Sigmoid colon (tissue), 7 donors: ENCODE measurements at places on chromosomes 4 and X.

DNA sequence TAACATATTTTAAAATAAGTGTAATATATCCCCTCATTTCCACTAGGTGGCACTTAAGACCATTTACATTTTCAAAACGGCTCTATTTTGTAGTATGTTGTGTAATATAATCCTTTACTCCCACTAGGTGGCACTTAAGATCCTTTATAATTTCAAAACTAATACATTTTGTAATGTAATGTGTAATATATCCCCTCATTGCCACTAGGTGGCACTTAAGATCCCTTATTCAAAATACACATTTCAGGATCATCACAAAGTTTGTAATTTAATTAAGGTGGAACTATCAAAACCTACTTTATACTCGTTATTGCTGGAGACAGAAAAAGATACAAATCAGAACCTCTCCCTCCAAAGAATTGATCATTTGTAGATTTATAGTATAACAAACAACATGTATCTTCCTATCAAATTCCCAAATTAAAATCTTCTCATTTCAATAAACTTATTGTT is 132.5 kb downstream of the ARHGAP6 start:
- no peak for DNase-seq

DNA sequence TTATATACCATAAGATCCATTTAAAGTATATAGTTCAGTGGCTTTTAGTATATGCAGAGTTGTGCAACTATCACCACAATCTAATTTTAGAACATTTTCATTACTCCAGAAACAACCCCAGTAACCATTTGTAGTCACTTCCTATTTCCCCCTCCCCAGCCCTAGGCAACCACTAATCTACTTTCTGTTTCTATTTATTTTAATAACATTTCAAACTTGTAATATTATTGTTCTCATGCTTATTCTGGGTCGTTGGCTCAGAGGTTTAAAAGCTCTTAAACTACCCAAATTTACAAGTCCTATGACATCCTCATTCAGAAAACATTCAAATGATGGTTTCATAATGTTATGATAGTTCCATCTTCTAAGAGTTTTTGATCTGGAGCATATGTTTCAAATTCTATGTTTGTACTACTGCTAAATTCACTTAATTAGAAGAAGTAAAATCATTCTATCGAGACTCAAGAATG is 18.4 kb downstream of the XIAP start:
- no peak for DNase-seq

DNA sequence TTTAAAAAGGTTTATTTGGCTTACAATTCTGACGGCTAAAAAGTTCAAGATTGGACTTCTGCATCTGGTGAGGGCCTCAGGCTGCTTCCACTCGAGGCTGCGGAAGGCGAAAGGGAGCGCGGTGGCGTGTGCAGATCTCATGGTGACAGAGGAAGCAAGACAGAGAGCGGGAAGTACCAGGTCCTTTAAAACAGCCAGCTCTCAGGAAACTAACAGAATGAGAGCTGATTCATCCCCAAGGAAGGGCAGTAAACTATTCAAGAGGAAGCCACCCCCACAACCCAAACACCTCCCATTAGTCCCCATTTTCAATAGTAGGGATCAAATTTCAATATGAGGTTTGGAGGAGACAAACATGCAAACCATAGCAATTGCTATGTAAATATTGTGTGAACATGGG is 2144.2 kb upstream of the AGA start:
- DNase-seq = no peak

DNA sequence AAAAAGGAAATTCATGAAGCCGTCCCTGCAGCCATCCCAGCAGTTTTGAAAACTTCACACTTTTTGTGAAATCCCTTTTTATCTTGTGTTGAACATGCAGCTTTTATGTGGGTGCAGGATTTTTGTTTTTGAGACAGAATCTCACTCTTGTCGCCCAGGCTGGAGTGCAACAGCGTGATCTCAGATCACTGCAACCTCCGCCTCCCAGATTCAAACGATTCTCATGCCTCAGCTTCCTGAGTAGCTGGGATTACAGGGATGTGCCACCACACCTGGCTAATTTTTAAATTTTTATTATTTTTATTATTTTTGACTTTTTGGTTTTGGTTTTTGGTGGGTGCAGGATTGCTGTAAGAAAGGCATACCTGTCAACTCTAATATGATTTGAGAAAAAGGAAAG is 8.0 kb upstream of the MSMO1 start:
- DNase-seq = no peak

DNA sequence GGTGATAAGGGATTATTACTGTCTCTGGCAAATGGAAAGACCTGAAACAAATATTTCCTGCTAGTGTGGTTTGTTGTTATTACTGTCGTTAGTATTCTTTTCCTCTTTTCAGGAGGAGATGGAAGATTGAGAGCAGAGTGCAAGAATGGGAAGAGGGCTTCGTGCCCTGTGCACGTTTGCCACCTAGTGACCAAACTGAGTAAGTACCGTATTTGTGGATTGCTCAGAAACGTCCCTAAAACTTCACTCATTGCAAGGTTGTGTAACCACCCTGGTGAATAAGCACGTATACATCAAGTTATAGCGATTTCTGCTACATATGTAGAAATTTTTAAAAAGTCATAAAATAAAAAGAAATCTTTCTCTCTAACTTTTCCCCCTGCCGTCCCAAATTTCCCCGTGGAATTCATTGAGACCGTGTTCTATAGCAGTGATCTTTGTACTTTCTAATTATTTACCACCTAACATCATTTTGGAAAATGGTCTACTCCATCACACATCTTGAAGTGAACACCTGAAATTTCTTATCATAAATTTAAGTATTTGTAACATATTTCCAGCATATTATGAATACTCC is 24.3 kb downstream of the LINC00632 start:
- DNase-seq = no peak

- DNase-seq = no peak
Observed at GRCh38 chr4:24949970-24950369, 37.1 kb upstream of the CCDC149 start.

GRCh38 chrX:13607331-13607995 is 38.1 kb downstream of the EGFL6 start:
- no peak for DNase-seq

GRCh38 chr4:171981185-171981584 is 168.0 kb downstream of the GALNTL6 start:
- DNase-seq = no peak

DNA sequence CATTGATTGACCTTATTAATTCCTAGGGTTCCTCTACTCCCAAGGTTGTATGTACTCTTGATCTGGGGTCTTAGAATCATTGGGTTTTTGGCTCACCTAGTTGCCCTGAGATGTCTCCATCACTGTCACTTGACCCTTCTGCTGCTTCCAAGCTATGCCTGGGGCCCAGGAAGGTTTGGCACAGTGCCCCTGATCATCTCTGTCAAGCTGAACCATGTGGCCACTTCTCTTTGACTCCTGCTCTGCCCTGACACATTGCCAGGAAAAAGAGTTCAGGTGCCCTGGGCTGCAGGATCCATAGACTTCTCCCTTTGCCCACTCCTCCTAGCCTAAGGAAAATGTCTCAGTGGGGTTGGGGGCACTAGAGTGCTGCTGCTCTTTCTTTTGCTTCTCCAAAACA is 3.9 kb upstream of the CHST7 start:
- DNase-seq = no peak

DNA sequence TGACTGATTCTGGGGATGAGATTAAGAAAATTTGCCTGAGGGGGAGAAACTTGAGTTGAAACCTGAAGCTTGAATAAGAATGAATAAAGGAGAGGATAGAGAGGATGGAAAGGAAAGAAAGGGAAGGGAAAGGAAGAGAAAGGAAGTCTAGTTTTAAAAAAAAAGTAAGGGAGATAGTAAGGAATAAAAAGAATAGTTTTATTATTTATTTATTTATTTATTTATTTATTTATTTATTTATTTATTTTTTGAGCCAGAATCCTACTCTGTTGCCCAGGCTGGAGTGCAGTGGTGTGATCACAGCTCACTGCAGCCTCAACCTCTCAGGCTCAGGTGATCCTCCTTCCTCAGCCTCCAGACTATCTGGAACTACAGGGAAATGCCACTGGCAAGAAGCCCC is 62.0 kb upstream of the NAF1 start:
- no peak for DNase-seq

GRCh38 chr4:78414116-78414515 is 137.5 kb upstream of the ANXA3 start:
- DNase-seq = no peak

- DNase-seq = no peak
Observed at GRCh38 chrX:141642979-141643378, 53.5 kb downstream of the SPANXA2 start.

DNA sequence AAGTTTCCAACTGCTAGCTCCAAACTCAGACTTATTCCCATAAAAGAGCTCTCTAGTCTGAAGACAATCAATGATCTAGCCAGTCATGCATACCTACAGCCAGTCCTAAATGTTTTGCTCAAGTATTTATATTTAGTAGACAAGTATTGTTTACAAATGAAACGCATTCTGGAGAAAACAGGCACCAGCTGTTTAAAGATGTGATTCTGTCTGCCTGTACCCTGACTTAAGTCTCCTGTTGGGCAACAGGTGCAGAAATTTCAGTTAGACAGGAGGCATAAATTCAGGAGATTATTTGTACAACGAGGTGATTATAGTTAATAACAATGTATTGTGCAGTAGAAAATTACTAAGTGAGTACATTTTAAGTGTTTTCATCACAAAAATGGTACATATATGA is 28.9 kb downstream of the LNX1 start:
- no peak for DNase-seq

DNA sequence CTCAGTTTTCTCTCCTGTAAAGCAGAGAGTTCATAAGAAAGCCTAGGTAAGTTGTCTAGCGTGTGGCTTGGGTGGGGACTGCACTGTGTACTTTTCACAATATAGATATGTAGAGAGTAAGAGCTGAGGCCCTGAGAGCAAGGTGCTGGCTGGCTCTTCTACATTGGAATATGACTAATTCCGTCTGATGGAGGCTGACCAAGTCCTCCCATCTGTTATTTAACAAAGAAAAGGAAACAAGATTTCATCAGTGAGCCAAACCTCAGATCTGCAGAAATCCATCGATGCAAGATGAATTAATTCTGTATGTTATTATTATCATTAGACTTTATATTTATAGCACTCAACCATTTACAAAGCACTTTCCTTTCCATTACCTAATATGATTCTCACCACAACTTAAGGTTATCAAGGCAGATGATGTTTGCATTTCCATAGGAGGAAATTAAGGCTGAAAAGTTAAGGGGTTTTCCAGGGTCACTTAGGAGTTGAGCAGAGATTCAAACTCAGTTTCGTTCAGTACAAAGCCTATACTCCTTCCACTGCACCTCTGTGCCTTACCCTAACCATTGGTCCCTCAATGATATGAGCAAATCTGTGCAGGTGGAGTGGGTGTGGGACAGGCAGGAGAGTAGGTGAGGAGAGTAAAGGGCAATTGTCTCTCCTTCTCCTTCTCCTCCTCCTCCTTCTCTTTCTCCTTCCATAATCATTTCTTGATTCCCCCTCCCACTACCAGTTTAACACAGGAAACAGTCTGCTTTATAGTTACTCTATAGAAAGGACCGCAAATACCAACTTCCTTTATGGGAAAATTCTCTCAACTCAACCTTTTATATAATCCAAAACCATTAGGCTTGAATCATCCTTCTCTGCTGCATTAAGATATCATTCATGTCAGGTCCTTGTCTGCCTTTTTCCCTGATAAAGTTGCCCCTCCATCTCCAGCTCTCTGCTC is 27.6 kb upstream of the SRD5A3 start:
- no peak for DNase-seq

DNA sequence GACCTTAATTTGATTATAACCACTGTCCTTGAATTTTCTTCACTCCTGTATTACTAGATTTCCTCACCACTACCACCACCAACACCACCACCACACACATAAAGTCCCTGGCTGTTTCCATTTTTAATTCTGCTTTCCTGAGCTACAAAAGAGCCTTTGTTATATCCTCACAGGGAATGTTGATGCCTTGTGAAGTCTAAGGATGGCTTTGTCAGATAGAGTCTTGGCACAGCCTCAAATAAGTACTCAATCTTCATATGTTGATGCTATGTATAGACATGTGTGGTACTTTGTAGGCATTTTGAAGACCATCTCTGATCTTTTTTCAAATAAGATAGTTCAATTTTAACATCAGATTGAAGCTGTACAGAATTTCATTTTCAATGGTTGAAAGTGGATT is 1016.7 kb upstream of the LCORL start:
- no peak for DNase-seq

GRCh38 chr4:148030193-148030873 is 298.4 kb downstream of the ARHGAP10 start:
- DNase-seq = no peak

GRCh38 chr4:145816091-145816490 is 122.5 kb downstream of the ZNF827 start:
- DNase-seq = no peak

GRCh38 chr4:118981171-118981838 is 92.7 kb downstream of the SYNPO2 start:
- no peak for DNase-seq

GRCh38 chr4:5460106-5460801 is 248.1 kb downstream of the EVC2 start:
- DNase-seq = no peak

- DNase-seq = no peak
Observed at GRCh38 chr4:145231906-145232700, 51.7 kb upstream of the OTUD4 start.

DNA sequence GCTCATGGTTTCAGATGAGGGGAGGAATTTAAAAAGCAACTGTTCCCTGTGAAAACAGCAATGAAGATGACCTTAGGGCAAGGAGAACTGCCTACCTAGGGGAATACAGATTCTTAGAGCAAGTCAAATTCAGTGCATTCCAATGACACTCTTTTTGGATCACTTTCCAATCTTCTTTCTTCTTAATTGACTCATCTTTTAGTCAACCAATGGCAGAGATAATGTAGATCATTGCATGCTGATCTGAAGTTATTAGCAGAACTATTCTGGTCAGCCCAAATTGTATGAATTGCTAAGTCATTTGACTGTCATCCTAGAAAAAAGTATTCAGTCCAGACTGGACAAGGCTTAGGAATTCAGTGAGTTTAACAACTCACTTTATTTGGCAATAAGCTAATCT is 12.6 kb upstream of the NR3C2 start:
- no peak for DNase-seq

GRCh38 chrX:133215017-133215416 is 3.1 kb downstream of the TFDP3 start:
- no peak for DNase-seq

DNA sequence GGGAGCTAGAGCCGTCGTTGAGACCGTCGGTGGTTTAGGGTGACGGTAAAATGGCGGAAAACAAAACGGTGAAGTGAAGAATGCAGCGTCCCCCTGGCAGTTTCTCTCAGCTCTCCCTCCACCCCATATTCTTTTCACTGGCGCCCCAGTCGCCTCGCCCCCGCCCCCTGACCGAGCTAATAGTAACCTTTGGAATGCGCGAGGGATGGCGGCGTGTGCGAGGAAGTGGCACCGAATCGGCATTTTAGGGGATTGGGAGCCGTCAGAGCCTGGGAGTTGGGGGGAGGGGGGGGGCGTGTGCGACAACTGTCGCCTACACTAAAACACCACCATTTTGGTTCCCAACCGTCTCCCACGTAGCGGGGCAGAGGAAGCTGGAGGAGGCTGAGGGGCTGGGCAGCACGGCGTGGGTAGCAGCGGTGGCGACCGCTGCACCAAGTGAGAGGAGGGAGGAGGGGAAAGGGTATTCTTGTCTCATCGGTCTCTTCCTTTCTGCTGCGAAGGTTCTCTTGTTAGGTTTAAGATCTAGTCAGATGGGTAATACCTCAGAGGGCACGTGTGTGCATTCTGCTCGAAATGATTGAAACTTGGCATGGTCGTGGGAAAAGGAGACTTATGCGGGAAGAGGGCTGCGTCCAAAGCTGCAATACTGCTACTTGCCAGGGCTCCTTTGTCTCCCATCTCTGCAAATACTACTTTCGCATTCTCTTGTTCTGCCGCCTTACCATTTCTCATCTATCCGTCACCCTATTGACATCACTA is 840 bp downstream of the ZNF711 start:
- no peak for DNase-seq
